Left lung (tissue), 14 donors: ENCODE measurements at places on chromosomes 4 and X. TPM values are rescaled to one million over a fixed set of nuclear protein-coding genes. Genes with fewer than 3 reads are reported as not detected.

GRCh38 chr4:87092389-87093141 is 127.9 kb downstream of the KLHL8 start:
- no peak overlapping the region for H3K27ac ChIP-seq
- no peaks in the 10 kb centered on the region for H3K27me3 ChIP-seq
- no peak overlapping the region for H3K4me3 ChIP-seq
- H3K4me1 ChIP-seq: peaks cover 12% of the 10 kb centered on the region
- DNase-seq: no peak

The PLXNB3 gene
- total RNA-seq: 3.0 TPM

The LRRC66 gene
- total RNA-seq: 0.18 TPM

DNA sequence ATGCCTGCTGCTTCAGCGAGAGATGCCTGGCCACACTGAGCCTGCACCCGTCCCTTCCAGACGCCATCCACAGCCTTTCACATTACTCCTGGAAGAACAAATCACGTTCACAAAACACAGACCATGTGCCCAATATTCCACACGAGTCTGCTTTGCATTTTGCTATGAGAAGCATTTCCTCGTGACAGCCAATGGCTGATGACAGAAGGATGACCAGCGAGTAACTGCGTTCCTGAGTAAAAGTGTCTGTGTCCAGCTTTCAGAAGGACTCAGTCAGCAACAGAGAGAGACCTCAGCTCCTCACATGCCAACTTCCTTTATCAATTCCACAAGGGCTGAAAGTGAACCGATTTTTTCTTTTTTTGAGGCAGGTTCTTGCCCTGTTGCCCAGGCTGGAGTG is 19.5 kb downstream of the NAT8L start:
- H3K4me1 ChIP-seq: no peaks in the 10 kb centered on the region
- H3K4me3 ChIP-seq: no peak overlapping the region
- no peak for DNase-seq

The PRDM5 gene
- total RNA-seq: 12.1 TPM

The GLRB gene
- 7.2 TPM for total RNA-seq

The GASK1B gene
- 56.8 TPM for total RNA-seq

- H3K4me3 ChIP-seq: no peak overlapping the region
- H3K27ac ChIP-seq: no peak overlapping the region
- H3K4me1 ChIP-seq: no peaks in the 10 kb centered on the region
- no peaks in the 10 kb centered on the region for H3K27me3 ChIP-seq
- no peaks in the 10 kb centered on the region for H3K36me3 ChIP-seq
Observed at GRCh38 chrX:154600759-154601374, 15.9 kb downstream of the CTAG1A start.

DNA sequence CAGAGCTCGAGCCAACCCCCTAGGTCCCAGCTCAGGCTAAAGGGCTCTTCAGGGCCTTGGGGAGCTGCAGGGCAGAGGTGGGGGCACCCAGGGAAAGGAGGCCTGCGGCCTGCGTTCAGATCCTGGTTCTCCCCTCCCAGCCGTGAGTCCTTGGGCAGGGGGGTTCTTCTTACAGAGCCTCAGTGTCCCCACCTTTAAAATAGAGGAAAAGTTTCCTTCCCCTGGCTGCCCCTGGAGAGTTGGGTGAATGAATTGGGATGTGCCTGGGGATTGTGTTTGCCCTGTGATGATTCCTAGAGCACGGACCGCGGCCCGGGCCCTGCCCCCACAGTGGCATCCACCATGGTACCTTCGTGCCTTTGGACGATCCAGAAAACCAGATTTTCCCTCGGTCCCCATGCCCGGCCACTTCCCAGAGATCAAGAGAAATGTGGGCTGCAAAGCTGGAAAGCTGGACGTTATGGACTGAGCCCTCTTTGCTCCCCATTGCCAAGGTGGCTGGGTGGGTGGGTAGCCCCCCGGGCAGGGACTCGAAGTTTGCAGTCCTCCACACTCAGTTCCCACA is 11.4 kb downstream of the HTRA3 start:
- no peaks in the 10 kb centered on the region for H3K27me3 ChIP-seq
- H3K36me3 ChIP-seq: no peaks in the 10 kb centered on the region
- no peak overlapping the region for H3K4me3 ChIP-seq
- H3K4me1 ChIP-seq: peaks cover 40% of the 10 kb centered on the region

- no peaks in the 10 kb centered on the region for H3K4me1 ChIP-seq
- no peaks in the 10 kb centered on the region for H3K36me3 ChIP-seq
- no peaks in the 10 kb centered on the region for H3K27me3 ChIP-seq
- no peak overlapping the region for H3K4me3 ChIP-seq
- DNase-seq: no peak
Observed at GRCh38 chr4:56246233-56246610, 141.1 kb downstream of the AASDH start.

DNA sequence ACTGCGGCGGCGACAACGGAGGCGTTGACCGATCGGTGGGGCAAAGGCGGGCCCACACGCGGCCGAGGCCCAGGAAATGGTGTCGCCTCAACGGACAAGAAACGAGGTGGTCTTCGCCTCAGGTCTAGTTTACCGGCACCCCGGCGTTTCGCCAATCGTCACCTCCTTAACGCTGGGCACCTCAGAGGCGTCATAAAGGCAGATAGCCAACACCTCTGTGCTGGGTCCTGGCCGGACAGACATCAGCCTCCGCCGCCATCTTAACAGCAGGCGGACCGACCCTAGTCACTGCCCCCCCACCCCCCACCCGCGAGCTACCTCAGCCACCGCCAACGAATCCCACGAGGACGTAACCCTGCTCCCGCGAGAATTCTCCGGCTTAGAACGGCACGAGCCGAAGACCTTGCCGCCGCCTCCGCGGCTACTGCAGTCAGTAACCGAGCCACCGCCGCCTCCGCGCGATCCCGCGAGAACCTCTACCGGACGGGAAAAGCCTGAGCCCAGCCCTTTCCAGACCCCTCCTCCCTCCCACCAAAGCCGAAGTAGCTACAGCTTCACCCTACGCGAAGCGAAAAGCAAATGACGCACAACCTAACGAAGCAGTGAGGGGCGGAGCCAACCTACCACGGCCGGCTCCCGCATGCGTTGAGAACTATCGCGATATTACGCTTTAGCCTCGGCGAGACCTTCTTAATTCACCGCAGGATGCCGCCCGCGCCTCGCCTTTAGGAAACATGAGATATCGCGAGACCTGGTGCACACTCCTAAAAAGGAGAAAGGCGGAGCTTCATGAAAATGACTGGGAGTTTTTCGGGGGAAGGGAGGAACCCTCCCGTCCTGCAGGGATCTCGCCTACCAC is 2.7 kb downstream of the HUWE1 start:
- peaks cover 20% of the 10 kb centered on the region for H3K4me1 ChIP-seq
- no peaks in the 10 kb centered on the region for H3K27me3 ChIP-seq

DNA sequence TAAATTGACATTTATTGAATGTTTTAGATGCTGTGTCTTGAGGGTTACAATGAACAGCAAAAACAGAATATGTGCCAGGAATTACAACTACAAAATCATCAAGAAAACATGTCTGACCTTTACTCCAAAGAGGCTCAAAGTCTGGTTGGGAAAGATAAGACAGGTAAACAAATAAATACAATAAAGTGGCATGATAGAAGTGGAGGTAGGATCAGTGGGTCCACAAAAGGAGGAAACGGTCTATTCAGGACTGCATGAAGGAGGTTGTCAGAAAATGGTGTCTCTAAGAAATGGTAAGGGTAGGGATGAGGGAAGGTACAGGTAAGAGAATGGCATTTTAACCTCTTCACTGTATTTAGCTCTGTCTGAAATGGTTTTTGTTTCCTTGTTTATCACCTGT is 3.8 kb downstream of the ARHGEF38 start:
- H3K4me3 ChIP-seq: peak overlapping the region; percentile 20
- H3K36me3 ChIP-seq: no peaks in the 10 kb centered on the region
- no peaks in the 10 kb centered on the region for H3K4me1 ChIP-seq
- H3K27me3 ChIP-seq: no peaks in the 10 kb centered on the region
- no peak overlapping the region for H3K27ac ChIP-seq

GRCh38 chr4:40367451-40367850 is 32.3 kb downstream of the CHRNA9 start:
- H3K36me3 ChIP-seq: no peaks in the 10 kb centered on the region
- no peak overlapping the region for H3K4me3 ChIP-seq
- H3K27me3 ChIP-seq: no peaks in the 10 kb centered on the region
- no peaks in the 10 kb centered on the region for H3K4me1 ChIP-seq
- no peak overlapping the region for H3K27ac ChIP-seq
- no peak for DNase-seq

GRCh38 chrX:118534716-118535493 is 39.3 kb downstream of the DOCK11 start:
- DNase-seq: no peak
- H3K4me3 ChIP-seq: no peak overlapping the region
- no peaks in the 10 kb centered on the region for H3K27me3 ChIP-seq
- peaks cover 5% of the 10 kb centered on the region for H3K4me1 ChIP-seq
- H3K27ac ChIP-seq: no peak overlapping the region
- no peaks in the 10 kb centered on the region for H3K36me3 ChIP-seq

The RIPPLY1 gene
- not detected for total RNA-seq

DNA sequence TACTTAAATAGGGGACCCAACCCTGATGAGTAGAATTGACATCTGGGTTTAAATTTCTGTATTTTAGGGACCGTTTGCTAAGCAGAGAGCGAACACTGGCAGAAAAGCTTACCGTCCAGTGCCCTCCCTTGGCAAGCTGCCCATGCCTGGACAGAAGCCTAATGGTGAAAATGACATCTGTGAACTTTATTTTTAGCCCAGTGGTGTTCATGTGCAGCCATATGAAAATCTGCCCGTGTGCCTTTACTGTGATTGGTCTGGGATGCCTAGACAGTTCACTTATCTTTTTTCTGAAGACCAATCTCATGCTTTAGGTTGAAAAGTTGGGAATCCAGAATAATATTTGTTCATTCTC is 1.1 kb downstream of the STBD1 start:
- H3K4me1 ChIP-seq: peaks cover 51% of the 10 kb centered on the region
- peak overlapping the region; percentile 89 for H3K27ac ChIP-seq
- no peak for DNase-seq
- no peaks in the 10 kb centered on the region for H3K36me3 ChIP-seq
- H3K4me3 ChIP-seq: peak overlapping the region; percentile 73
- no peaks in the 10 kb centered on the region for H3K27me3 ChIP-seq

DNA sequence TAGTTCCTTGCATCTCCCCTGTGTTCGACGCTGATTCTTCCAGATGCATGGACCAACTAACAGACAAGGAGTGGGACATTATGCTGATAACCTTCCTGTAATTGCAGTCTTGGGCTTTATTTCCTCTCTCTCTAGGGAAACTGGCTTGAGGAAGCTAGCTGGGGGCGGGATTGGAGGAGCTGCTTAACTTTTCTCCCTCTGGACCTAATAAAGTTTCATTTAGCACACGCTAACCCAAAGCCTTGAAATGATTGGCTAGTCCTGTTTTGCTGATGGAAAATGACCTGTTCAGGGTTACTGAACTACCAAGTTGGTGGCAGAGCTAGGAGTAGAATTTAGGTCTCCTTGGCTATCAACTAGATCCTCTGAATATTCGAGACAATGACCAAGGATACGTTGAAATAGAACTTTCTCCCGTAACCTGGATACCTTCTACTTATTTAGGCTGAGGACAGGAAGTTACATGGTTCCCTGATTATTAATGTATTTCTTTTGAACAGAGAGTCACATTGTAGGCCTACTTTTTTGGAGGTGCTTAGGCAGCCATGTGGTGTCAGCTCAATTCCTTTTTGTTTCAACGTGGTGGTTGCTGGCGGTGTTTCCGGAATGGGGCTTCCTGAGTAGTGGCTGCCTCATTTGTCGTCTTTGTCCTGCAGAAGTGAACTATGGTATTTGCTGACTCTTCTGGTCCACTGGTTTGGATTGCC is 2.0 kb downstream of the PGK1 start:
- H3K4me1 ChIP-seq: peaks cover 52% of the 10 kb centered on the region
- no peaks in the 10 kb centered on the region for H3K27me3 ChIP-seq
- no peak for DNase-seq
- peak overlapping the region; percentile 97 for H3K27ac ChIP-seq

GRCh38 chr4:186900984-186901383 is 177.3 kb upstream of the FAT1 start:
- no peaks in the 10 kb centered on the region for H3K4me1 ChIP-seq
- no peak overlapping the region for H3K4me3 ChIP-seq
- no peak overlapping the region for H3K27ac ChIP-seq
- DNase-seq: no peak

DNA sequence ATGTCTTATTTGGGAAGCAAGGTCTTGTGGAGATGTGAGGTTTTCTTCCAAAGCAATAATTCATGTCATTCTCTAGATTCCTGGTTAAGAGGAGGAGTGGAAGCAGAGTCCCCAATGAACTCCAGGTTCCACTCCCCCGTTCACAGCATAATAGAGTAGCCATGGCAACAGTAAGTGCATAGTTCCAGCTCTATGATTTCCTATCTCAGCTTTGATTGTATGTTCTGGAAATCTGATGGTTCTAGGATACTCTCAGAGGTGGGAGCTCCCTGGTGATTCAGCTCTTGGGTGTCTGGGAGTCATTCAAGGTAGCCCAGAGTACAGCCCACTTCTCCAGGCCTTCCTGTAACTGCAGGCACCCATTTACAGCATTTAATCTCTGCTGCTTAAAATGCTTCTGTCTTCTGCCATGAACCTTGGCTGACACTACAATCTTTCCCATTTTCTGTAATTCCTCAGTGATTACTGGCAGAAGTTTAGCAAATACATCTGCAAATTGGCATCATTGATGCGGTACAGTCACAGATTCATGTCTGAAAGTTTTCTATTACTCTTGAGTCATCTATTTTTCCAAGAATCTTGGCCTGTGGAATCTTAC is 242.0 kb downstream of the MAPK10 start:
- no peak overlapping the region for H3K4me3 ChIP-seq
- H3K27ac ChIP-seq: no peak overlapping the region
- no peaks in the 10 kb centered on the region for H3K27me3 ChIP-seq
- no peaks in the 10 kb centered on the region for H3K36me3 ChIP-seq
- DNase-seq: peak; percentile 59
- no peaks in the 10 kb centered on the region for H3K4me1 ChIP-seq

GRCh38 chrX:13340182-13340791 is 20.4 kb upstream of the ATXN3L start:
- no peaks in the 10 kb centered on the region for H3K36me3 ChIP-seq
- H3K27me3 ChIP-seq: no peaks in the 10 kb centered on the region
- no peaks in the 10 kb centered on the region for H3K4me1 ChIP-seq

- no peaks in the 10 kb centered on the region for H3K4me1 ChIP-seq
- H3K4me3 ChIP-seq: no peak overlapping the region
- no peaks in the 10 kb centered on the region for H3K36me3 ChIP-seq
- H3K27me3 ChIP-seq: no peaks in the 10 kb centered on the region
- H3K27ac ChIP-seq: no peak overlapping the region
Observed at GRCh38 chrX:39551762-39552161, 546.0 kb downstream of the BCOR start.

- H3K4me3 ChIP-seq: peak overlapping the region; percentile 59
- H3K36me3 ChIP-seq: no peaks in the 10 kb centered on the region
- DNase-seq: no peak
- H3K27ac ChIP-seq: no peak overlapping the region
Observed at GRCh38 chrX:134461437-134461836, 1.5 kb downstream of the HPRT1 start.

The COQ2 gene
- 15.9 TPM for total RNA-seq

- DNase-seq: no peak
- no peaks in the 10 kb centered on the region for H3K36me3 ChIP-seq
- H3K27me3 ChIP-seq: no peaks in the 10 kb centered on the region
- no peak overlapping the region for H3K4me3 ChIP-seq
- no peaks in the 10 kb centered on the region for H3K4me1 ChIP-seq
- no peak overlapping the region for H3K27ac ChIP-seq
Observed at GRCh38 chr4:137738375-137738990, 206.2 kb upstream of the PCDH18 start.
